ENCODE measurements at places on chromosomes 16 and 17. TPM values are rescaled to one million over a fixed set of nuclear protein-coding genes. Genes with fewer than 3 reads are reported as not detected.
A peak's percentile ranks its signal among the peaks of the same experiment; 100 is the strongest.

Gene SCNN1B
- not detected for total RNA-seq

Gene CACNG1
- not detected for total RNA-seq

Gene SPAG5
- 89.2 TPM for total RNA-seq

Gene CCL16
- total RNA-seq, result not detected

Gene SMARCD2
- total RNA-seq, result 102 TPM

Gene SULT1A4
- 9.1 TPM for total RNA-seq

Gene FBXW10
- total RNA-seq, result 0.18 TPM

DNA sequence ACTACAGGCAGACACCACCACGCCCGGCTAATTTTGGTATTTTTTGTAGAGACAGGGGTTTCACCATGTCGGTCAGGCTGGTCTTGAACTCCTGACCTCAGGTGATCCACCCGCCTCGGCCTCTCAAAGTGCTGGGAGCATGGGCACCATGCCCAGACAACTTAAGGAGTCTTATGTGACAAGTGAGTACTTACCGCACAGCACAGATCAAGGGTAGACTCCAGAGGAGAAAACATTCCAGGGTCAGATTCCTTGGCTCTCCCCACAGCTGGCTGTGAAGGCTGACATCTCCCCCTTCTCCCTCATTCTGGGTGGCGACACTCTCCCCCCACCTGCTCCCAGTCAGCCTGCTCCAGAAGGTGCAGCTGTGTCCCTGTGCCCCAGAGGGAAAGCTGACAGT is 10.6 kb downstream of the ZSCAN10 start:
- H3K4me1 ChIP-seq, result peaks cover 10% of the 10 kb centered on the region
- no peak overlapping the region for H3K4me3 ChIP-seq
- H3K27ac ChIP-seq, result no peak overlapping the region
- H3K27me3 ChIP-seq, result no peaks in the 10 kb centered on the region

DNA sequence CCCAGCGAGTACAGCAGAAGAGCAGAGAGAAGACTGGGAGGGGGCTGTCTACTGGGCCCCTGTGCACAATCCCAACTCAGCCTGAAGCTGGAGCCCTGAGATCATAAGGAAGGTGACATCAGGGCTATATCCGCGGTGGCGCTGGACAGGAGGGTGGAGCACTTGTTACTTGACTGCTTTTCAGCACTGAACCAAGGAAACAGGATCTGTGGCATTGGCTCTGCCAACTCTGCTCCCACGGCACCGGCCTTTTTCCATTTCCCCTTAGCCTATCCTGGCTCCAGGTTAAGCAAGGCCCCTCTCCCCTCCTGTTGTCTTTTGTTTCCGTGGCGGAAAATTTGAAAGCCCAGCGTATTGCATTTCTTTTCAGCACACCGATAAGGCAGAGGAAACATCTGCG is 125.0 kb upstream of the IRX3 start:
- DNase-seq, result no peak
- no peaks in the 10 kb centered on the region for H3K4me1 ChIP-seq
- H3K36me3 ChIP-seq, result no peaks in the 10 kb centered on the region
- H3K4me3 ChIP-seq, result no peak overlapping the region
- no peaks in the 10 kb centered on the region for H3K27me3 ChIP-seq

- H3K36me3 ChIP-seq, result no peaks in the 10 kb centered on the region
- H3K4me1 ChIP-seq, result no peaks in the 10 kb centered on the region
- no peak overlapping the region for H3K4me3 ChIP-seq
- H3K27me3 ChIP-seq, result no peaks in the 10 kb centered on the region
These were observed 140.0 kb downstream of the CHD9NB start for GRCh38 chr16:52912565-52913173.

GRCh38 chr16:82748026-82748425 is 121.3 kb downstream of the CDH13 start:
- no peak for DNase-seq
- no peak overlapping the region for H3K27ac ChIP-seq
- no peak overlapping the region for H3K4me3 ChIP-seq
- no peaks in the 10 kb centered on the region for H3K36me3 ChIP-seq

- H3K4me1 ChIP-seq, result peaks cover 31% of the 10 kb centered on the region
- no peak overlapping the region for H3K27ac ChIP-seq
- DNase-seq, result no peak
- H3K27me3 ChIP-seq, result no peaks in the 10 kb centered on the region
- no peak overlapping the region for H3K4me3 ChIP-seq
These were observed 129.6 kb downstream of the MRM1 start for GRCh38 chr17:36730857-36731490.

- H3K4me1 ChIP-seq, result no peaks in the 10 kb centered on the region
- H3K4me3 ChIP-seq, result no peak overlapping the region
- H3K36me3 ChIP-seq, result no peaks in the 10 kb centered on the region
- DNase-seq, result no peak
These were observed 48.4 kb downstream of the CMC2 start for GRCh38 chr16:80958284-80958683.

- no peaks in the 10 kb centered on the region for H3K4me1 ChIP-seq
- DNase-seq, result no peak
- H3K27ac ChIP-seq, result no peak overlapping the region
- no peak overlapping the region for H3K4me3 ChIP-seq
- H3K27me3 ChIP-seq, result no peaks in the 10 kb centered on the region
- no peaks in the 10 kb centered on the region for H3K36me3 ChIP-seq
These were observed 338.3 kb downstream of the BCAS3 start for GRCh38 chr17:61015966-61016365.

DNA sequence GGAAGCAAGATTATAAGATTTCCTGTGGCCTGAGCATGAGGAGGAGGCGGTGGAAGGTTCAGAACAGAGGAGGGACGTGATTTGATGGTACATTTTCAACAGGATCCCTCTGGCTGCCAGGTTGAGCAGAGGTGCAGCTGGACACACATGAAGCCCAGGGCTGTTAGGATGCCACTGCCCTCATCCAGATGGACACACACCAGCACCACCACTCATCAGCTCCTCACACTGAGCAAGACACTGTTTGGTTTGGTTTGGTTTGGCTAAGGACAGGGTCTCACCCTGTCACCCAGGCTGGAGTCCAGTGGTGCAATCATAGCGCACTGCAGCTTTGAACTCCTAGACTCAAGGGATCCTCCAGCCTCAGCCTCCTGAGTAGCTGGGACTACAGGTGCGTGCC is 402.6 kb upstream of the C16orf82 start:
- no peaks in the 10 kb centered on the region for H3K27me3 ChIP-seq
- H3K36me3 ChIP-seq, result no peaks in the 10 kb centered on the region
- H3K4me3 ChIP-seq, result no peak overlapping the region
- no peak for DNase-seq
- no peaks in the 10 kb centered on the region for H3K4me1 ChIP-seq
- no peak overlapping the region for H3K27ac ChIP-seq

- no peak overlapping the region for H3K27ac ChIP-seq
- no peaks in the 10 kb centered on the region for H3K27me3 ChIP-seq
- no peak overlapping the region for H3K4me3 ChIP-seq
- DNase-seq, result no peak
These were observed 125.2 kb downstream of the USP31 start for GRCh38 chr16:23024044-23024443.

DNA sequence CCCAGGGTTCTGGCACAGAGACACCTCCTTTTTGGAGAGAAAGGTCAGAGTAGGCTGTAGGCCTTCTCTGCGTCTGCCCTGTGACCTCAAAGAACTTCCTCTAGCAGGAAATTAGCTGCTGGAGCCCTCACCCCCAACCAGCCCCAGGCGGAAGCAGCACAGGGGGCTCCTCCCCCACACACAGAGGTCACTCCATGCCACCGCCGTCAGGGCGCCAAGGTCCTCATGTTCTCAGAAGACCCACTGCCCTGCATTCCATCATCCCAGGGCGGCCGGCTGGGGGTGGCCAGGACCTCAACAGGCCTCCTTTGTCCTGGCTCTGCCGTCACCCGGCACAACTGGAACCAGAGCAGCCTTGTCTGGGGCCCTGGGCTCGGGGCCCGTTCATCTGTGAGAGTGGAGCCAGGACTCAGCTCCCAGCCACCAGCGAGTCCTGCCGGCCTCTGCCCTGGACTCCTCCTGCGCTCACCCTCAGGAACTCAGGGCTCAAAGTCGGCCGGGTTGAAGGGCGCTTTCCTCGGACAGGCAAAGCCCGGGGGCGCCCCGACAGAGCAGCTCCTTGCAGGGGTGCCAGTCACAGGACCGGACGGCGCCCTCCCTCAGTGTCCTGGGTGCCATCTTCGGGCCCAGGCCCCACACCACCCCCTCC is 1.2 kb downstream of the TMC6 start:
- H3K27ac ChIP-seq, result peak overlapping the region; percentile 77
- H3K4me3 ChIP-seq, result peak overlapping the region; percentile 91
- H3K27me3 ChIP-seq, result no peaks in the 10 kb centered on the region

DNA sequence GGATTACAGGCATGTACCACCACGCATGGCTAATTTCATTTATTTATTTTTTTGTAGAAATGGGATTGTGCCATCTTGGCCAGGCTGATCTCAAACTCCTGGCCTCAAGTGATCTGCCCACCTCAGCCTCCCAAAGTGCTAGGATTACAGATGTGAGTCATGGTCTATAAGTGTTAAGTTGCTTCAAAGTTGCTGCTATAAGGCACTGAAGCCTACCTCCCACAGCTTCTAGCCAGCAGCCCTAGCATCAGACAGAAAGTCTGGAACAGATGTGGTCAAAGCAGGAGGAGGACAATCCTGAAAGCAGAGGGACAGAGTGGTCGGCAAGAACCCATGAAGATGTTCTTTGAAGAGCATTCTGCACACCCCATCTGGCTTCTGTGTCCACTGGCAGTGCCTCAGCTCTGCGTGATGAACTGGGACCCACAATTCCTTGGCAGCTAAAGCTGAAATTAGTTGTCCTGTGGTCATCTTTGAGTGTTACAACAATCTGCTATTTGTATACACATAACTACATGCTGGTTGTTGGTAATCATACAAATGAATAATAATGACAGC is 11.2 kb downstream of the MAP3K14 start:
- no peak overlapping the region for H3K27ac ChIP-seq
- no peak for DNase-seq
- H3K4me1 ChIP-seq, result peaks cover 20% of the 10 kb centered on the region
- H3K27me3 ChIP-seq, result no peaks in the 10 kb centered on the region

DNA sequence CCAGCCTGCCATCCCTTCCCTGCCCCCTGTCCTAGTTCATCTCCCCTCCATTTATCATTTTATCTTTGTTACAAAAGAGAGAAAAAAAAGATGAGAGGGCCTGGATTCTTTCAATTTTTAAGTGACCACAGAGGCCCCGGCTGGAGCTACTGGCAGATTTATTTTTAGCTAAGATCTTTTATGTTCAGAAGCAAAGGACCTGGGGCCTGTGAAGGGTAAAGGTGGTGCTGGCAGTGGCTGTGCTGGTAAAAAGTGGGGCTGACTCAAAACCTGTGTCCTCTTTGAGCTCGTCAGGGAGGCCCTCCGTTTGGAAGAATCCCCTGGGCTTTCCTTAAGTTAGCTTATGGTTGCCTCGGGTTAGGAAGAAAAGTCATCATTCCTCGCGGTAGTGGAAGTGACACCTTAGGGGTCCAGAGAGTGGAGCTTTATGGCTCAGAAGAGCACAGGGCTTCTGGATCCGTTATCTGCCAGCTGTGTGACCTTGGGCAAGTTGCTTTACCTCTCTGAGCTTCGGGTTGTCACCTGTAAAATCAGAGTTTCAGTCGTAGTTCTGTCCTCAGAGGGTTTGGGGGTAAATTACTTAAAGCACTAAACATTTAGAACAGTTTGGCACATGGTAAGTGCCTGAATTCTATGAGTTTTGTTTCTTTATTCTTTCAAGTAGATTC is 923.8 kb upstream of the EEF2KMT start:
- H3K36me3 ChIP-seq, result no peaks in the 10 kb centered on the region
- no peak overlapping the region for H3K4me3 ChIP-seq
- DNase-seq, result no peak
- H3K27me3 ChIP-seq, result no peaks in the 10 kb centered on the region
- H3K27ac ChIP-seq, result no peak overlapping the region
- H3K4me1 ChIP-seq, result no peaks in the 10 kb centered on the region

DNA sequence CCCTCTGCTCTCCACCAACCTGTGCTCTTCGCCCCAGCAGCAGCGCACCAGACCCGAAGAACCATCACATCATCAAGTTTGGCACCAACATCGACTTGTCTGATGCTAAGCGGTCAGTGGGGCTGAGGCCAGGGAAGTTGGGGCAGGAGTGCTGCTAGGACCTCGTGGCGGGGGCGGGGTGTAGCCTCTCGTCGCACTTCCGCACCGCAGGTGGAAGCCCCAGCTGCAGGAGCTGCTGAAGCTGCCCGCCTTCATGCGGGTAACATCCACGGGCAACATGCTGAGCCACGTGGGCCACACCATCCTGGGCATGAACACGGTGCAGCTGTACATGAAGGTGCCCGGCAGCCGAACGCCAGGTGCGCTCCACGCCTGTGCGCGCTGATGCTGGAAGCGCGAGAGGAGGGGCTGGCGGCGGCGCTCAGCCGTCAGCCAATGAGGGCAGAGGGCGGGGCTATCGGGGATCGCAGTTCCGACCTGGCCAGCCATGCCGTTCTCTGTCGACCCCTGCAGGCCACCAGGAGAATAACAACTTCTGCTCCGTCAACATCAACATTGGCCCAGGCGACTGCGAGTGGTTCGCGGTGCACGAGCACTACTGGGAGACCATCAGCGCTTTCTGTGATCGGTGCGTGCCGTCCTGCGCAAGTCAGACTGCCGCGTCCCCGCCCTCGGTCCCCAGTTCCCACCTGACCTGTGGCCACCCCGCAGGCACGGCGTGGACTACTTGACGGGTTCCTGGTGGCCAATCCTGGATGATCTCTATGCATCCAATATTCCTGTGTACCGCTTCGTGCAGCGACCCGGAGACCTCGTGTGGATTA is 3.2 kb upstream of the TMEM88 start:
- peak; percentile 96 for DNase-seq
- H3K4me3 ChIP-seq, result peak overlapping the region; percentile 51
- peaks cover 20% of the 10 kb centered on the region for H3K4me1 ChIP-seq
- H3K27me3 ChIP-seq, result no peaks in the 10 kb centered on the region
- peak overlapping the region; percentile 70 for H3K27ac ChIP-seq

DNA sequence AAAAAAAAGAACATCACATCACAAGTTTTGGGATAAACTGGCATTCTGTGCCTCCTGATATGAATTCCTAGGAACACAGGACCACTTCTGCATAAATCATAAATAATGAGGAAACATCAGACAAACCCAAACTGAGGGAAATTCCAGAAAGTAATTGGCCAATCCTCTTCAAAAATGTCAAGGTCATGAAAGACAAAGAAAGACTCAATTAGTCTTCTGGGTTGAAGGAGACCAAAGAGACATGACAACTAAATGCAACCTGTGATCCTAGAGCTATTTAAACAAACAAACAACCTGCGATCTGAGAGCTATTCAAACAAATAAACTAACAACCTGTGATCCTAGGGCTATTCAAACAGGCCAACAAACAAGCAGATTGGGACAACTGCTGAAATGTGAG is 144.3 kb downstream of the VPS53 start:
- no peak overlapping the region for H3K27ac ChIP-seq
- DNase-seq, result no peak
- no peaks in the 10 kb centered on the region for H3K36me3 ChIP-seq
- H3K4me1 ChIP-seq, result no peaks in the 10 kb centered on the region

Measured in naive thymus-derived CD4-positive, alpha-beta T cell (primary cell).